ENCODE measurements at places on chromosomes 2 and 18.

- no peak for DNase-seq
Observed at GRCh38 chr2:142980246-142981068, 103.0 kb downstream of the KYNU start.

DNA sequence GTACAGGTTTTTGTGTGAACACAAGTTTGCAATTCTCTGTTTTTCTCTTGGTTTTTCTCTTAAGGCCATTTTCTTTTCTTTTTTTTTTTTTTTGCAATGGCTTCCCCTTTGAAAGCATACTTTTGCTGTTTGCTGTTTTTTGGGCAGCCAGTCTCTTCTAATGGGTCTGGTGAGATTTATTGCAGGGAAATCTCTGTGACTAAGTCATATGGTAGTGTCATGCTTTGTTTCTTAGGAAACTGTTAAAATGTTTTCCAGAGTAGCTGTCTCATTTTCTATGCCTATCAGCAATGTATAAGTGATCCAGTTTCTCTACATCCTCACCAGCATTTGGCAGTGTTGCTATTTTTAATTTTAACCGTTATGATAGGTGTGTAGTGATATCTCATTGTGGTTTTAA is 27.9 kb upstream of the CDCA7 start:
- no peak for DNase-seq

DNA sequence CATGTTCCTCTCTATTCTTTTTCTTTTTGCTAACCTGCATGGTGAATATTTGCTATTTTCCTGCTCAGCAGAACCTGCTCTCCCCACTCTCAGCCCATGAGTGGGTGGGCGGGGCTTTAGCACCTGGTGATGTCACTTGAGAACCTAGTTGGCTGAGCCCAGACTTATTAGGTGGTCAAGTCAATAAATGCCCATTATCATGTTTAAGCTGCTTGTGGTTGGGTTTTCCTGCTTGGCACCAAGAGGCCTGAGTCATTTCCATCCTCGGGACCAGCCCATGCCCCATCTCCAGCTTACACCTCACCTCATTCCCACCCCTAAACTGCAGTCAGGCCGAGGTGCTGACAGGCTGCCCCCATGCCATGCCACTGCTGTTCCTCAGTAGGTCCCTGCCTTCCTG is 226.6 kb downstream of the ANKRD30B start:
- DNase-seq, result no peak

- DNase-seq, result no peak
Observed at GRCh38 chr2:7601990-7602389, 684.8 kb downstream of the RNF144A start.

DNA sequence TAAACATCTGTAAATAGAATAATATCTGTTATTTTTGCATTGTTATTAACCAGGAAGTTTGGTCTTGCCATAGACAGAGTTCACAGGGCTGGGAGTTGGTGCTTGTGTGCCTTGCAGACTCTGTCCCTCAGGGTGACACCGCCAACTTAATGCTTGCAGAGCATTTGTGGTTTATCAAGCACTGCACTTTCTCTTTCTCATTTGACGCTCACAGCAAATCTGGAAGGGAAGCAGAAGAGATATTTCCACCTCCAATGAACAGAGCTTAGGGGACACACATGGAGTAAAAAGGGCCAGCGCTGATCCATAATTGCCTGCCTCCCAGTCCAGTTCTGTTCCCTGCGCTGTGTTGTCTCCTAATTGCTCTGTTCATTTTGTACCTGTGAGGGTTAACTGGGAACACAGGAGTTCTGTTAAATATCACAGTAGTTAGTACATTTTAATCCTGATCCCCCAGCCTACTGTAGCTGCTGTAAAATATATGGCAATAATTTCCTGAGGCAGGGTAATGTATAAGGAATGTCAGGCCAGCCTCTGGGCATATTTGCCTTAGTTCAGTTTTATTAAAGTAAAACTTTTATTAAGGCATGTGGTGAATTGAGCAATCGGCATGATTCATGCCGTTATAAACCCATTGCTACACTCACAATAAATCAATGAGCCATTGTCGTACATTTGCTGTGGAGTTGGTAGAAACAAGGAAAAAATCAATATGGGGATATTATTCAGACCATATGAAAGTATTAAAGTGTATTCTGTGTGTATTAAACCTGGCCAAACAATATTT is 182.5 kb upstream of the OSR1 start:
- no peak for DNase-seq

GRCh38 chr18:3451183-3451988 is 1.4 kb downstream of the TGIF1 start:
- DNase-seq, result peak; percentile 92

DNA sequence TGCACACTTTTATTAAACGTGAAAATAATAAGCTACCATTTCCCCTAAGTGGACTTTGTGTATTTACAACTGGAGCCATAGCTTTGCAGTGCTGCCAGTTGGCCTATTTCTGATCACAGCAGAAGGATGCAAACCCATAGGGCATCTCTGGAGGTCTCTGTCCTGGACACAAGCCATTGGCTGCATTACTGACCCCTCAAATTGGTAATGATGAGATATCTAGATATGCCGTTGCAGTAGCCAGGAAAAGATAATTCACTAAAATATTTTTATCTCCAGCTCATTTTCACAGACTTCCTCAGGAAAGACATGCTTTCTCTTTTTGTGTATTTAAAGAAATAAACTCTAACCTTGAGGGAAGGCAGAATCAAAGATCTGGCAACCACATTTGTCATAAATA is 182.5 kb downstream of the TDRD15 start:
- no peak for DNase-seq

GRCh38 chr2:173656086-173656485 is 301.4 kb downstream of the CDCA7 start:
- no peak for DNase-seq

- DNase-seq, result no peak
Observed at GRCh38 chr2:55140316-55141219, 90.3 kb upstream of the RTN4 start.

- DNase-seq, result no peak
Observed at GRCh38 chr2:10424051-10424450, 24.1 kb downstream of the ODC1 start.

GRCh38 chr2:126966601-126967000 is 67.9 kb downstream of the TEX51 start:
- no peak for DNase-seq

- DNase-seq, result no peak
Observed at GRCh38 chr2:218854860-218855259, 4.7 kb upstream of the WNT6 start.

- peak; percentile 96 for DNase-seq
Observed at GRCh38 chr2:236177967-236178889, 10.0 kb upstream of the GBX2 start.

DNA sequence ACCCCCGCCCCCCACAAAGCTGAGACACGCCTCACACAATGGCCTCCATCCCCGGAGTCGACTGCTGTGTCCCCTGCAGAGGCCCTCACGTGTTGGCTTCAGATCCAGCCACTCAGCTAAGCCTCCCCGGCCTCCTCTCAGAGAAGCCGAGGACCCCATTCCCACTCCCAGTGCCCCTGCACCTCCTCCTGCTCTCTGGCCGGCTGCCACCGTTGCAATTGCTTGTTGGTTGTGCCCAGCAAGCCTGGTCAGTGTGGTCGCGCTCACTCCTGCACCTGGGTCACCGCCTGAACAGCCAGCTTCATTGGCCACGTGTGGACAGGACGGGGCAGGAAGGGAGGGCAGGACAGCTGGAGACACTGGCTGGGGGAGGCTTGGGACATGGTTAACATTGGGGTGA is 191.5 kb upstream of the SALL3 start:
- no peak for DNase-seq

DNA sequence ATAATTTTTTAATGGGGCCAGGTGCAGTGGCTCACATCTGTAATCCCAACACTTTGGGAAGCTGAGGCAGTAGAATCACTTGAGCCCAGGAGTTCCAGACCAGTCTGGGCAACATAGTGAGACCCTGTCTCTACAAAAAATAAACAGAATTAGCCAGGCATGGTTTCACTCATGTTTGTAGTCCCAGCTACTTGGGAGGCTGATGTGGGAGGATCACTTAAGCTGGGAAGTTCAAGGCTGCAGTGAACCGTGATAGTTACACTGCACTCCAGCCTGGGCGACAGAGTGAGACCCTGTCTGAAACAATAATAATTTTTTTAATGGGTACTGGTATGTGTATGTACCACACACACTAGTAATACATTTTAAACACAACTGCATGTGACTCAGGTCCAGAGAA is 2.4 kb downstream of the ARL6IP6 start:
- DNase-seq, result no peak

GRCh38 chr2:197108758-197109157 is 182.3 kb upstream of the PGAP1 start:
- DNase-seq, result no peak

DNA sequence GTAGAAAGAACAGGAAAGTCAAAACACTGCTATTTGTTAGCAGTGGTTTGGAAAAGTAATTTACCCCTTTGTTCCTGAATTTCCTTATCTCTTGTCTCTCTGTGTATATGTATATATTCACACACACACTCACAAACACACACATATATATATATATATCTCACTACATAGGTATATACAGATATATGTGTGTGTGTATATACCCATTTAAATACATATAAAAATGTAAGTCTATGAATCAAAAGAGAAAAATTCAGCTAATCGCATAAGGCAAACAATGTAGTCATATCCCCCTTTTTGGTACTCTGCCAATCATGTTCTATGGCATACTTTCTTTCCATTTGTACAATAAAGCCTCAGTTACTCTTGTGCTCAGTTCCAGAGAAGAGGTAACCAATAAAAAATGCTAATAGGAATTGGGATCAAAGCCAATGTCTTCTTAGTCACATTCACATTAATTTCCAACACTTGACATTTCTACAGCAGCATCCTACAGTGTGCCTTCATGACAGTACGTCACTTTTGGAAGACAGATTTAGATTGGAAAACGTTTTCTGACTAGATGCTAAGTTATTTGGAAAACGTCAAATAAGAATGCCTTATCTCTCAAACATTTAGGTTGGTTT is 94.6 kb downstream of the MC4R start:
- DNase-seq, result no peak

- DNase-seq, result peak; percentile 79
Observed at GRCh38 chr18:12283256-12283655, 24.8 kb upstream of the TUBB6 start.

DNA sequence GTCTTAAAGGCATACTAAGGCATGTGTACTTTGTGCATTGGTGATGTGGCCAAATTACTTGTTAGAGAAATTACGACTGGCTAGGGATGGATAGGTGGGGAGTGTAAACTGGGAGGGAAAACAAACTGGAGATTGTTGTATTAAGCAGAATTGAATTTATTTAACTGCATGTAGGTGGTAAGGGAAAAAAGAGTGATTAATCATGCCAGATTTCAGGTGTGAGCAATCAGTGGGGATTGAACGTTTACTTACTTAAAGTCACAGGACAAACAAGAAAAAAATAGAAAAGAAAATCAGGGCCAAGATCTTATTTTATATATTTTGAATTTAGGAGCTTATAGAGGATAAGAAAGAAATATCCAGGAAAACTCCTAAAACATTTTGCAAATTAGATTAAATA is 88.6 kb downstream of the GULP1 start:
- DNase-seq, result no peak

DNA sequence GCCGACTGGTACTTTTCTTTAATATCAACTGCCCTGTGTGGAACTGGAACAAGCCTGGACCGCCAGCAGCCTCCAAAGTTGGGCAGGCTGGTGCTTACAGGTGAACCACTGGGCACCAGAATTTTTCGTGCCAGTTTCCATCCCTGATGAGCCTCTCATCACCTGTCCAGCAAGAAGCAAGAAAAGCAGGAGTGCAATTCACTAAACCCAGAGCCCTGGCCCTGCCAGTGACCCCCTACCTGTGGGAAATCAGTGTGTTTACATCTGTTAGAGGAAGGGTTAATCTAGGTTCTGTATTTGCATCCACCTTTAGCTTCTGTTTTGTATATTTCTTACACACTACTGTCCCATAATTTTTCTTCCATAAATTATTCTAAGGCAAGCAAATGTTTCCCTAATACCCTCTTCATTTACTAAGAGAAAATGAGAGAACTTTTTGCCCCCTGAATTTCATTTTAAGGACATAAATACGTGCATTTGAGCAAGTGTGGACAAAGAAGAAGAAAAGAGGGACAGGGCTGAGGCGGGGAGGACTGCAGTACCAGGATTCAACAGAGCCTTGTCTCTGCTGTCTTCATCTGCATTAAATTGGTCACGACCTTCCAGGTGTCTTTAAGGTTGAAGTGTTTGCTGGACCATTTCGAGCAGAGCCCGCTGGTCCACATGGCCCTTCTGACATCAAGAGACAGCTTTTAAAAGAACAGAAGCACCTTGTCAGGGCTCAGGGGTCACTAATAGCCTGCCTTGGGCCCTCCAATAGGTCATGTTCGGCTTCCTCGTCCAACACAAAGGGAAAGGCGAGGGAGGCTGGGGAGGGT is 763.1 kb downstream of the BCL11A start:
- DNase-seq, result no peak

- no peak for DNase-seq
Observed at GRCh38 chr2:86293612-86294011, 43.8 kb downstream of the REEP1 start.

GRCh38 chr2:211344289-211344688 is 787.9 kb downstream of the CPS1 start:
- no peak for DNase-seq

GRCh38 chr2:42567806-42568400 is 529 bp upstream of the MTA3 start:
- no peak for DNase-seq

GRCh38 chr2:88066543-88066942 is 1.1 kb upstream of the SMYD1 start:
- DNase-seq, result peak; percentile 39

GRCh38 chr2:20868377-20868776 is 45.5 kb upstream of the LDAH start:
- DNase-seq, result no peak

DNA sequence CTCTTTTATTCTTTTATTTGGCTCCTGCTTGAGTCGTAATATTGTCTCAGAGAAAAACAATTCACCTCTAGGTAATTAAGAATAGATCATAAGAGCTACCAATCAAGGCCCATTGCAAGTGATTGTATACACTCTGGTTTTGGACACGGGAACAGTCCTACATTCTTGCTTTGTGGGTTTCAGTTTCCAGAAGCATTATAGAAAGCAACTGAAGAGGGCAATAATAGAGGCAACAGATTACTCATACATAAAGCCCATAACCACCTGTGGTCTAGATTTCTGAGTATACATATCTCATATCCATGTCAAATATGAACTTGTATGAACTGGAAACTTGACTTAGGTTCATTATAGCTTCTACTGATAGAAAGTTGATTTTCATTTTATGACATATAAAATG is 65.4 kb downstream of the DIS3L2 start:
- DNase-seq, result no peak

DNA sequence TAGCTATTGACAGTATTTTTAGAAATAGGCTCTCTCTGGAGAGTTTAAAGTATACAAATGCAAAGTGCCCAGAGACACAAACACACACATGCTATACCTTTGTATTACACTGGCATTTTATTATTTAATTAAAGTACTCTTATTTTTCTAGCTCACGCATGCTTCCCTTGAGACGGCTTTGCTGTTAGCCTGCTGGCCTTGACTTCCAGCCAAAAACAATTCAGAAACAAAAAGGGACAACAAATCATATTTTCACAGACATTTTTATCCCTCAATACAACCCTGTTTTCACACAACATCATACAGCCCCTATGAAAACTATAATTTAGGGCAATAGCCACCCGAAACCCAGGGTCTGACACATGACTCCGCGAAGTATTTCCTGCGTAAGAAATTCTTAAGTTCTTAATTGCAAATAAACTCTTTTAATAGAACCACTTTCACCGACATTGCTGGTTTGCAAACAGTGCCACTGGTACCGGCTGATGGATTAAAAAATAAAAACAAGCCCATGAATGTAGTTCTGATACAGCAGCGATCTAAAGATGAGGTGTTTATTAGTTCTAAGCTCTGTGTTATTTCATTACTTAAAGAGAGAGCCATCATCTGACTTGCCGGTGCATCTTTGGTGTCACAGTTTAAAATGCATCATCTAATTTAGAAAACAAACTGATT is 185.1 kb downstream of the TCF4 start:
- no peak for DNase-seq

All from H7 (cell line).